COR-L47 (cell line): ENCODE measurements at places on chromosomes 13 and 19.

DNA sequence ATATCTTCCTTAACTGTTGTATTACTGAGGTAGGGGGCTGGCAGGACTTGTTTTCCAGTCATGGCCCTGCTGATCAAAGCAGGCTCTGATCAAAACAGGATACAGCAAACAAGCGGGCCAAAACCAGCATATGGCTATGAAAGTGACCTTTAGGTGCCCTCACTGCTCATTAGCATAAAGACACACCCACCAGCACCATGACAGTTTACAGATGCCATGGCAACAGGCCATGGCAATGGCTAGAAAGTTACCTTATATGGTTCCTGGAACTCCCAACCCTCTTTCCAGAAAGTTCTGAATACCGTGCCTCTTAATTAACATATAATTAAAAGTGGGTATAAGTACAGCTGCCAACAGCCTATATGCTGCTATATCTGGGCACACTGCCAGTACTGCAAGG is 551.4 kb upstream of the SGCG start:
- no peak for DNase-seq

- no peak for DNase-seq
Measured at GRCh38 chr13:110435331-110435730, 126.2 kb downstream of the RAB20 start.

DNA sequence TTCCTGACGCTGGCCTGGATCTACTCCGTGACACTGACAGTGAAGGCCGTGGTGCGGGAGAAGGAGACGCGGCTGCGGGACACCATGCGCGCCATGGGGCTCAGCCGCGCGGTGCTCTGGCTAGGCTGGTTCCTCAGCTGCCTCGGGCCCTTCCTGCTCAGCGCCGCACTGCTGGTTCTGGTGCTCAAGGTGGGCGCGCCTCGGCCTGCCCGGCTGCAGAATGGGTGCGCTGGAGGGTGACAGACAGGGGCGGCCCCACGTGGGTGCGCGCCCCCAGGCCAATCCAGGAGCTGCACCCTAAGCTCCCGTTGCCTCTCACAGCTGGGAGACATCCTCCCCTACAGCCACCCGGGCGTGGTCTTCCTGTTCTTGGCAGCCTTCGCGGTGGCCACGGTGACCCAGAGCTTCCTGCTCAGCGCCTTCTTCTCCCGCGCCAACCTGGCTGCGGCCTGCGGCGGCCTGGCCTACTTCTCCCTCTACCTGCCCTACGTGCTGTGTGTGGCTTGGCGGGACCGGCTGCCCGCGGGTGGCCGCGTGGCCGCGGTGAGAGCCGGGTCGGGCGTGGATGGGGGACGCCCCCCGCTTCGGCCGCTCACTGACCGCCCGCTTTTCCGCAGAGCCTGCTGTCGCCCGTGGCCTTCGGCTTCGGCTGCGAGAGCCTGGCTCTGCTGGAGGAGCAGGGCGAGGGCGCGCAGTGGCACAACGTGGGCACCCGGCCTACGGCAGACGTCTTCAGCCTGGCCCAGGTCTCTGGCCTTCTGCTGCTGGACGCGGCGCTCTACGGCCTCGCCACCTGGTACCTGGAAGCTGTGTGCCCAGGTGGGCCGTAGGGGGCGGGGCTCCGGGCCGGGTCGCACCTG is 7.2 kb downstream of the ABCA7 start:
- no peak for DNase-seq

- DNase-seq = peak; percentile 22
Measured at GRCh38 chr13:31807090-31807541, 67.8 kb downstream of the RXFP2 start.

GRCh38 chr13:95258619-95259194 is 42.5 kb downstream of the ABCC4 start:
- no peak for DNase-seq

GRCh38 chr13:87669379-87669978 is 1.7 kb upstream of the SLITRK5 start:
- peak; percentile 57 for DNase-seq

DNA sequence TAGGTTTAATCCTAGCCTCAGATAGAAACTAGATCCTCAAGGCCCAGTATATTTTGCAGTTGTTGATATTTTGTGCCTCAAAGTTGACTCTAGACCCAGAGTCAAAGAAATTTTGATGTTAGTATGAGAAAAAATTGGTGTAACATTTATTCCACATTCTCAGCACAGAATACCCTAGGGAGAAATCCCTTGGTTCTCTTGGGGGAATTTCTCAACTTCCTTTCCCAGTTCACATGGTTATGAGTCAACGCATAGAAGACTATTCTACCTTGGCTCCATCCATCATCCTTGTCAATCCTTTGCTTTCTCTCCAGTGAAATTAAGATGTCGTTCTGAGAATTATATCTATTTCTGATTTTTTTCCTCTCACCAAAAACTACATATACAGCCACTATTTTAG is 145.3 kb downstream of the POSTN start:
- DNase-seq = no peak

DNA sequence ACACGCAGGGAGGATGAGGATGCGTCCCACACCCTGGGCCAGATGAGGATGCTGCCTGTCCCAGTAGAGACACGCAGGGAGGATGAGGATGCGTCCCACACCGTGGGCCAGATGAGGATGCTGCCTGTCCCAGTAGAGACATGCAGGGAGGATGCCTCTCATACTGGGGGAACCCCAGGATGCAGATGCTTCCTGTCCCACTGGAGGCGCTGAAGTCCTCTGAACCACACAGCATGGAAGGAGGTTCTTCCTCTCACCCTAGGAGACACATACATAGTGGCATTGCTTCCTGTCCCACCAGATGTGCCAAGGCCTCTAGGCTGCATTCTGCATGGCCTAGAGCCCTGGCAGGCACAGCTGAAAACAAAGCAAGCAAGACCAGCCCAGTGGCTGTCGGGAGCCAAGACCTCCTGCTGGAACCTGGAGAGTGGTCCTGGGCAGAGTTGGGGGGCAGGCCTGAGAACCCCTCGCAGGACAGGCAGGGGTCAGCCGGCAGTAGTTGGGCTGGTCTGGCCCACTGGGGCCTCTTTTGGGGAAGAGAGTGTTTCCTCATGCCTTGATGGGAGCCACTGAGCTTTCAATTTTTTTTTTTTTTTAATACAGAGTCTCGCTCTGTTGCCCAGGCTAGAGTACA is 4.3 kb downstream of the HPN start:
- DNase-seq = peak; percentile 6

- no peak for DNase-seq
Measured at GRCh38 chr13:112063807-112064206, 3.1 kb upstream of the SOX1 start.

- no peak for DNase-seq
Measured at GRCh38 chr13:35356572-35356971, 119.9 kb downstream of the MAB21L1 start.

GRCh38 chr13:52783943-52784342 is 44.3 kb upstream of the CNMD start:
- DNase-seq = no peak

- DNase-seq = peak; percentile 17
Measured at GRCh38 chr19:14048443-14049153, 13.3 kb downstream of the PALM3 start.

GRCh38 chr19:57171551-57172081 is 4.3 kb upstream of the DUXA start:
- DNase-seq = no peak

GRCh38 chr19:10763828-10764339 is 46.0 kb downstream of the DNM2 start:
- DNase-seq = no peak

DNA sequence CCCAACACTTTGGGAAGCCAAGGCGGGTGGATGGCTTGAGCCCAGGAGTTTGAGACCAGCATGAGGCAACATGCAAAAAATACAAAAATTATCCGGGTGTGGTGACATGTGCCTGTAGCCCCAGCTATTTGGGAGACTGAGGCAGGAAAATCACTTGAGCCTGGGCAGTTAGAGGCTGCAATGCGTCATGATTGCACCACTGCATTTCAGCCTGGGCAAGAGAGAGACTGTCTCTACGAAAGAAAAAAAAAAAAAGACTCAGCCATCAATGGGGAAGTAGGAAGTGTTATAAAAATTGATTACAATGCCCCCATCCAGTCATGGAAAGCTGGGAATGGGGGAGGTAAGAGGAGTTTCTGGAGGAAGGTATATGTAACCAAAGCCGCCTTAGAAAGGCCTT is 5.4 kb downstream of the TYK2 start:
- DNase-seq = no peak

- no peak for DNase-seq
Measured at GRCh38 chr19:35295792-35296462, 4.0 kb downstream of the MAG start.

- no peak for DNase-seq
Measured at GRCh38 chr13:59621773-59622172, 542.0 kb downstream of the DIAPH3 start.

GRCh38 chr13:37526710-37527473 is 71.7 kb downstream of the POSTN start:
- no peak for DNase-seq
